Adrenal gland (tissue), 19 donors: ENCODE measurements at places on chromosomes 12 and 14.

- DNase-seq, result no peak
Measured at GRCh38 chr12:103561174-103561573, 25.9 kb upstream of the STAB2 start.

- DNase-seq, result no peak
Measured at GRCh38 chr14:43894534-43894933, 612.5 kb downstream of the FSCB start.

DNA sequence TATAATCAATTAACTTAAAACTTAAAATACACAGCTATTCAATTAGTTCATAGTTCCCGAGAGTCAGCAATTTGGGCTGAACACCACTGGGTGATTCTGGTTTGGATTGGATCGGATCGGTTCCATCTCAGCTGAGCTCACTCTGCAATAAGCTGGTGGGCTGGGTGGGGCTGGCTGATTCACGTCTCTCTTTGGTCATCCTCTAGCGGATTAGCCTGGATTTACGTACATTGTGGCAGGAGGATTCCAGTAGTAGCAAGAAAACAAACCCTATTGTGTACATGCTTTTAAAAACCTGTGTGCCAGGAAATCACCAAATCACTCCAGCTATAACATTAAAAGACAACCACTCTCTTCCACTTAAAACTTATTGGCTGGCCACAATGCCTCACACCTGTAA is 3.2 kb upstream of the CLEC4C start:
- DNase-seq, result no peak

DNA sequence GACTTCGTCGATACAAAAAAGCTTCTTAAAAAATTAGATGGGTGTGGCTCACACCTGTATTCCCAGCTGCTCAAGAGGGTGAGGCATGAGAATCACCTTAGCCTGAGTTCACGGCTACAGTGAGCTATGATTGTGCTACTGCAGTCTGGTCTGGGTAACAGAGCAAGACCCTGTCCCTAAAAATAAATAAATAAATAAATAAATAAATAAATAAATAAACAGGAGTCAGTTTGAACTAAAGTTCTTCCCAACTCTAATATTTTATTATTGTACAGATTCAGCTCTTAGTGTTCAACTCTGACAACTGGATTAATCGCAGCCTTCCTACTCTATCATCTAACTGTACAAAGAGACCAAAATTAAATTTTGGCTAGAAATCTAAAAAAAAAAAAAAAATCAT is 12.7 kb upstream of the CLIP1 start:
- DNase-seq, result no peak

- DNase-seq, result no peak
Measured at GRCh38 chr12:122722387-122722786, 5.8 kb upstream of the HCAR3 start.

DNA sequence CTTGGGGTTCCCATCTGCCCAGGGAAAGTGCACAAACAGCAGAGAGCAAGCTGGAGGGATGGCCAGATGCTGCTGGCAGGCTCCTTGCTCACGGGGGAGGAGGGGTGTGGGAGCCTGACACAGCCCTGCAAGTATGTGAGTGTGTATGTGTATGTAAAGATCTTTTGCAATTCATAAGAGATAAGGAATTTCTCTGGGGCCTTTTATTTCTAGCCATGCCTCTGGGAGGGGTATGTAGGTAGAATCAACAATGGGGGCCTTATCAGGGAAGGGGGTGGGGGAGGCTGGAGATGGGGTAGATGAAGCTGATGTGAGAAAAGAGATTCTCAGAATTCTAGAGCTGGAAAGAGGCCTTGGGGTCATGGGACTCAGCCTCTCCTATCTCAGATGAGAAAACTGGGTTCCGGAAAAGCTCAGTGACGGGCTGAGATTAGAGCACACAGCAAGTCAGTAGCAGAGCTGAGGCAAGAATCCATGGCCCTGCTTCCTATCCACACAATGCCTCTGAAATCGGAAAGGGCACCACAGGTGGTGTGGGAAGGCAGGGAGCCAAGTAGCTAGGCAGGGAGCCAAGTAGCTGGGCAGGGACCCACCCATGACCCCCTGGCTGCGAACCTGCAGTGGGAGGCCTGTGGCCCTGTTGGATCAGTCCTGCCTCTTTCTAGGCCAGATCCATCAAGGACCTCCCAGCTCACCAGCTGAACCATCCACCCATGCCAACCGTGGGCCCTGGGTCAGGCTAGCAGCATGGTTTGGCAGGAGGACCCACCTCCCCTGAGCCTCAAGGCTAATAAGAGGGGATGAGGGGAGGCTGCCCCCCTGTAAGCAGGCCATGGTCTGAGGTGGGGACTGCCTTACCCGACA is 54.7 kb downstream of the PLEKHG3 start:
- DNase-seq, result no peak

DNA sequence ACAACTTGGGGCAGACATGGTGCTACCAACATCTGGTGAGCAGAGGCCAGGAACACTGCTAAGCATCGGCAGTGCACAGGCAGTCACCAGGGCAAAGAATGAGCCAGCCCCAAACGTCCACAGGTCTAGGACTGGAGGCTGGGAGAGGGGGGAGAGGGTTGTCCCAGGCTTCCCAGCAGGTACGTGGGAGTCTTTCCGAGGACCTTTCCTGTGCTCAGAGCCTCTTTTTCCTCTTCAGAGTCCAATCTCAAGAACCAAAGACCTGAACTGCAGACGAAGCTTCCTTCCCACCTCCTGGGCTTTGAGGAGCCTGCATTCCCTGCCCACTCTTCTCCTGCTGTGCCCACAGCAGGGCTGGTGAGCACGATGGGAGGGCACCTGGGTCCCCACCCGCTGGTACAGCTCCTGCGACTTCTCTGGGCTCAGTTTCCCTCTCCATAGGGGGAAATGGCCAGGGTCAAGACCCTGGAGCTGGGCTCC is 48.7 kb downstream of the DLK1 start:
- no peak for DNase-seq

- DNase-seq, result no peak
Measured at GRCh38 chr12:107478881-107479280, 206.7 kb upstream of the PWP1 start.

GRCh38 chr12:50103351-50103750 is 457 bp upstream of the GPD1 start:
- DNase-seq, result no peak

GRCh38 chr14:92656306-92657081 is 91.9 kb downstream of the LGMN start:
- DNase-seq, result no peak

GRCh38 chr12:42617622-42618021 is 28.1 kb upstream of the PRICKLE1 start:
- no peak for DNase-seq

DNA sequence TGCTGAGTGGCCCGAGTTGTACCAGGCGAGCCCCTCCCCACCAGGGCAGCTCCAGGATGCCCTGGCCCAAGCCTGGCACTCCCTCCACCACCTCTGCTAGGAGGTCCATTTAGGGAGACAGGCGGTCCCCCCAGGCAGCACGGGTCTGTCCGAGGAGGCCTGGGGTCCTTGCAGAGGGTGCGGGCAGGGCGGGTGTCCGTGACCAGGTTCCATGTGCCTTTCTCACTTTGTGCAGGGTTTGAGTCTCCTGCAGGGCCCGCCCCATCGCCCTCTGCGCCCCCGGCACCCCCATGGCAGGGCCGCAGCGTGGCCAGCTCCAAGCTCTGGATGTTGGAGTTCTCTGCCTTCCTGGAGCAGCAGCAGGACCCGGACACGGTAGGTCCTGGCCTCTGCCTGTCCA is 56.8 kb upstream of the TSPAN9 start:
- DNase-seq, result no peak

DNA sequence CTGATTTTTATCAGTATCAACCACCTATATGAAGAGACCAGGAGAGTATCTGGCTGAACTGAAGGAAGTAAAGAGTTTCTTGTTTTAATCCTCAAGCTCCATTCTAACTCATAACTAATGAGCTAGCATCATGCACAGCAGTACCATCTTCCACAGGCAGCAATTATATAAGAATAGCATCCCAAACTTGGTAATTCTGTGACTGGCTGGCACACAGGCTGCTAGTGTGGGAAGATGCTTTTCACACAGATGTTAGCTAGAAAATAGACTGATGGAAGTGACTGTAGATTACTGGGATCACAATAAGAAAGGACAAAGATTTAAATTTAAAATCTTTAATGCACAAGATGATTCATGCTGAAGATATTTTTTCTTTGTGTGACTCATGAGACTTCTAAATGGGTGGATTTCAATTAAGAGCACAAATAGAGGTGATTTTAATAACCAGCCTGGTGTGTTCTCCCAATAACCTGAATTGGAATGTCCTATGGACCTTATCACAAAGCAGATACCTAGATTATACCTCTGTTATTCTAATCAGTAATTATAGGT is 417.7 kb upstream of the ATXN7L3B start:
- no peak for DNase-seq

- DNase-seq, result no peak
Measured at GRCh38 chr12:23169012-23169695, 544.2 kb downstream of the ETNK1 start.

DNA sequence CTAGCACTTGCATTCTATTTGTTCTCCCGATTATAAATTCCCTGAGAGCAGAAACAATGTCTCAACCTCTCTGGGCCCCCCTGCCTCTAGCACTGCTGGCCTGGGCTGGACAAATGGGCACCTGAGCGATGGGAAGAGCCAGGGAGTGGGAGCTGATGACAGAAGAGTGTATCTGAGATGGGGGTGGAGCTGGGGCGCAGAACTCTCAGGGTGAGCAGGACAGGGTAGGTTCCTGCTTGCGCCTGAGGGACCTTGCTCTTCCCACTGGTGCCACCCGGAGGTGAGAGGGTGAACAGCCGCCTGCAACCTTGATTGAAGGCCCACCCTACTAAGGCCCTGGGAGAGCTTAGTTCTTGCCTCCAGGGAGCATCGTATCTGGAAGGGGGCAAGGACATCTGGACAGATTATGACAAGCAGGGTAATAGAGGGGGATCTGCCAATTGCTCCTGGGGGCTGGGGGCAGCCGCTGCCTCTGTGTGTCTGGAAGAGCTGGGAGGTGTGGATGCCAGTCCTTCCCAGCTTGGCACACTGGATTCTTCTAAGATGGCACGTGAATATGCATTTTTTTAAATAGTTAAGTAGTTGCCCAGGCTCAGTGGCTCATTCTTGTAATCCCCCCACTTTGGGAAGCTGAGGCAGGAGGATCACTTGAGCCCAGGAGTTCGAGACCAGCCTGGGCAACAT is 43.0 kb upstream of the TSPAN9 start:
- peak; percentile 58 for DNase-seq

DNA sequence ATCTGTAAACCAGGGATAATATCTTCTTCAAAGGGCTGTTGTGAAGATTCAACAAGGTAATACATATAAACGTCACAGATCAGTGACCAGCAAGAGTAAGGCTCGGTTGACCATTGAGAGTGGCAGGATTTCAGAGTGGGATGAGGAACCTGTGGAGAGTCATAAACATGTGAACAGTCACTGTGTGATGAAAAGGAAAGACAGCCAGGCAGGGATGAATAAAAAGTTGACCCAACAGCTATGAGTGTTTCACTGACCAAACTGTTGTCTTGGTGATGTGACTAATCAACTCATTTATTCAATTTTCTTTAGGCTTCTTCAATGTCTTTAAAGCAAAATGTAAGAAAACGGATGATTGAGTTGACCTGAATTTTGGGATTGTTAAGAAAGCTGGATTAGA is 8.6 kb upstream of the FRMD6 start:
- DNase-seq, result no peak

DNA sequence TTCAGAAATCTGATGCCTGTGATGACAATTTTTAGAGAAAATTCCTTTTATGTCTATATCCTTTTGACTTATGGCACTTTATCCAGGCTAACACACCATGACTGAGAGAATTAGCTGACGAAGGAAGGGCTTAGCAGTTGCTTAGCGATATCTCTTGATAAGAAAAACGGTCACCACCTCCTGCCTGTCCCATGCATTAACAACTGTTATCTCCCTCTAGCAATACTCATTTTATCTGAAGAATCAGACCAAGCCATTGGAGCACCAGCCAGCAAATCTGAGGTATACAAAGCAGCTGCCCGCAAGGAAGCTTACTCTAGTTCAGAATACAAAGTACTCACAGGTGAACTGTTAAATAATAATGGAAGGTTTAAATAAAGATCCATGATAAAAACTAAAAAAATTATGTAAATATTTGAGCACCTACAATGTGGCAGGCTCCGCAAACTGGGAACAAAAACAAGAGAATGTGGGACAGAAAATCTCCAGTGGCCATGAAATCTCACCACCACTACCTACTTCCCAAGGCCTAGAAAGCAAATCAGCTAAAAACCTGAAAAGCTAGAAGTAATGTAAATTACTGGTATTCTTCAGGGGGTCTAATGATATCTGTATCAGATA is 24.3 kb downstream of the PPM1H start:
- DNase-seq, result no peak

GRCh38 chr12:48857278-48857994 is 5.5 kb upstream of the DDX23 start:
- no peak for DNase-seq

DNA sequence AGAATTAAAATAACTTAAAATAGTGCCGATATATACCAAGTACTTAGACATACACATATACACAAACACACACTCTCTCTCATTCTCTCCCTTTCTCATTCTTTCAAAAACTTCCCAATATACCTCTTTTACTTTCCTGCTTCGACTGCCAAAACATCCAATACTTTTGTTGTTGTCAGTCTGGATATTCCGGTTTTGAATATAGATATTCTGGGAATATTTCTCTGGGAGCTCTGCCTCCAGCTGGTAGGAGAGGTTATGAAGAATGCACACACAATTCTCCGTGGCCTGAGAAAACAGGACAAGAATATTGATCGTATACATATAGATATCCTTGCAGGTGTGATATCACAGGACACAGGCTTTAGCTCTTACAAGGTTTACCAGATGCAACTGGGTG is 66.6 kb upstream of the YARS2 start:
- no peak for DNase-seq

GRCh38 chr12:50055831-50056638 is 1.4 kb upstream of the ASIC1 start:
- no peak for DNase-seq

- no peak for DNase-seq
Measured at GRCh38 chr12:118553856-118554504, 177.6 kb downstream of the SUDS3 start.

DNA sequence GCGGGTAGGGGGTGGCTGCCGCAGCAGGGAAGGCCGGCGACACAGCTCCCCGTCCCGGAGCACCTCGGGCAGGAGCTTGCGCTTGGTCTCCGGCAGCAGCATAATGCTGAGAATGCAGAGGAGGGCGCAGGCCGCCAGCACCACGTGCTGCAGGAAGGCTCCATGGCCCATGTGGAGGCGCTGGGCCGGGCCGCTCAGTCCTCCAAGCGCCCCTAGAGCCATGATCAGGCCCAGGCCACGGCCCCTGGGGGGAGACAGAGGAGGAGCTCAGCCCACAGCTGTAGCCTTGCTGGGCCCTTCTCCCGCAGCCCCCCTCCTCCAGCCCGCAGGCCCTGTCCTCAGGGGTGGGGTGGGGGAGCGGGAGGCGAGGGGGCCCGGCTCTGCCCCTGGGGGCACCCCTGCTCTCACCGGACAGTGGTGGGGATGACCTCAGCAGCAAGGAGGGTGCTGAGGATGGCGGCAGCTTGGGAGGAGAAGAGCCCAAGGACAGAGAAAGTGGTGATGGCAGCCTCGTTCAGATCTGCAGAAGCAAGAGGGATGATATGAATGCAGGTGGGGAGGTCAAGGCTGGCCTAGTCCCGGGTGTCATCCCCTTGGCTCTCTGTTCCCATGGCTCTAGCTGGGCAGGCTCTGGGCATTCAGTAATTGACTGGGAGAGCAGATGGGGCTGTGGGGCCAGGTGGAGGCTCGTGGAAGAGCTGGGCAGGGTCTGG is 5.8 kb downstream of the SLC22A17 start:
- DNase-seq, result no peak

- DNase-seq, result no peak
Measured at GRCh38 chr14:34642595-34642994, 12.6 kb upstream of the SNX6 start.

- no peak for DNase-seq
Measured at GRCh38 chr14:22202313-22202712, 386.7 kb downstream of the DAD1 start.

- no peak for DNase-seq
Measured at GRCh38 chr14:50783563-50783962, 47.4 kb downstream of the NIN start.
